SK-MEL-5 (cell line): ENCODE measurements at places on chromosomes 1 and 21.

- peak; percentile 51 for DNase-seq
Measured at GRCh38 chr1:6359216-6360116, 34.1 kb downstream of the ACOT7 start.

GRCh38 chr21:34200288-34200905 lies 127.0 kb downstream of the MRPS6 start:
- no peak for DNase-seq

DNA sequence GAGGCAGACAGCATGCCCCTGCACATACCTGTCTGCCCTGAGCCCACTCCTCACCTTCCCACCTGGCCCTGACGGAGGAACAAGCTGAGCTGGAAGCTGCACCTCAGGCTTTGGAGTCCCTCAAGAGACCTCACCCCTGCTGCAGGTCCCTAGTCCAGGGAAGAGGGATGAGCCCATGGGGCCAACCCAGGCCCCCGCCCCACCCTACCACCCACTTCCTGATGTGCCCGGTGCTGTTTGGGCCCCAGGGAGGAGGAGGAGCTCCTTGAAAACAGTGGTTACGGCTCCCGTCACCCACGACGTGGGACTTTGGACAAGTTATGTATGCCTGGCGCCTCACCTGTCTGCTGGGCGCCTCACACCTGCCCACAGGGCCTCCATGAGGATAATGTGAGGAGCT lies 250.2 kb downstream of the NPHP4 start:
- DNase-seq, result no peak

GRCh38 chr1:236465231-236465958 lies 58.4 kb upstream of the LGALS8 start:
- DNase-seq, result no peak

GRCh38 chr21:42125571-42126544 lies 54.7 kb downstream of the UMODL1 start:
- no peak for DNase-seq
